Ovary (tissue), 10 donors: ENCODE measurements at places on chromosomes 2 and 18.

- DNase-seq: no peak
These were observed 322.1 kb downstream of the LRRTM1 start for GRCh38 chr2:79982445-79982844.

DNA sequence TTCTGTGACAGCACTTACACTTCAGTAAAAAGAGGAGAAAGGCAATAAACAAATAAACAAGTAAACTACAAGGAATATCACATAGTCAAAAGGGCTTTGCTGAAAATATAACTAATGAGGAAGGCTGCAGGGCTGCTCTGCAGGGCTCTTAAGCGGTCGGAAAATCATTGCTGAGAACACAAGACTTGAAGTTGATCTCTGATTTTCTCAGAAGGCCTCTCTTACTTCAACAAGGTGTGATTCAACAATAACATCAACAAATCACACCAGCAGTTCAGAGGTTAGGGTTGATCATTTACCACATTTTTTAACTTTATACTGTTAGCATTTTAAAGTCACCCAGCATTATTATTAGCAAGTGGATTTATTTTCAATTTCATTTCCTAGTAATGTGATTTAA is 215.6 kb downstream of the ARHGAP15 start:
- DNase-seq: no peak

DNA sequence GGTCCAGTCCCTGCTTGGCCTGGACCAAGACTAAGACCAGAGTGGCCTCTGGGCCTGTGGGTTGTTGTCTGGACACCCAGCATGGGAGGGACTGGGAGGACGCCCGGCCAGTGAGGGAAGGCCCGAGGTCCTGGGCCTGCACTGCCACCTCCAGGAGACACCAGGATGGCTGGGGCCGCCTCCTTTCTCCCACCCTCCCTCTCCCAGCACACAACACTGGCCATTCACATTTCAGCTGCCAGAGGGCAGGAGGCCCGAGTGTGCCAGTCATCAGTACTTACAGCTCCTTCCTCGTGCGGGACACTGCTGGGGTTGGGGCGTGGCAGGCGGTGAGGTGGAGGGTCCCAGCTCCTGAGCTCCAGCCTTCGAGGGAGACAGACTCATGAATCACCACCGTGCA is 133.5 kb downstream of the ASB1 start:
- no peak for DNase-seq

GRCh38 chr2:48929571-48930301 is 174.2 kb upstream of the LHCGR start:
- DNase-seq: no peak

DNA sequence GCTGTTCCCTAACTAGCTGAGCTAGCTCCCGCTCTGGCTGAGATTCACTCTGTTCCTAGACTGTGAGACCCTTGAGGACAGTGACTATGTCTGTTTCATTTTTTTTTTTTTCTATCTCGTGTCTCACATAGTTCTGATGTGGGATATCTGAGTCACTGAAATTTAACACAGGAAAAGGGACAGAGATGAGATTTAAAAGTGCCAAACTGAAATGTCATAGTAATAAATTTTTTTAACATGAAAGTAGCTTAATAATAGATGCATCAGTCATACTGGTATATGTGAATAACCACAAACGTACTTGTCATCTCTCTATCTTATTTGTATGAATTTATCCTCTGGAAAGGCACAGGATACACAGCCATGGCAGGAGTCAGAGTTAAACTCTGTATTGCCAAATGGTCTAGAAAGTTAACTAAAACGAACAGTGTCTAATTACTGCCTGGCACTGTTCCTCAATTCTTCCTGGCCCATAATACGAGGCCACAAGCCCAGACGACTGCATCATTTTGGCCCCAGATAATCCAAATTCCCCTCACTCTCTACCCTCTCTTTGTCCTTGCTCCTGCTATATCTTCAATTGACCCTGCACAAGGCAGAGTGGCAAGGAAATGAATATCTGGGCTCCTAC is 87.5 kb downstream of the SATB2 start:
- no peak for DNase-seq

- DNase-seq: no peak
These were observed 56.9 kb downstream of the COMMD1 start for GRCh38 chr2:61962095-61962984.

GRCh38 chr18:34611904-34612303 is 98.2 kb upstream of the DTNA start:
- DNase-seq: no peak

- peak; percentile 53 for DNase-seq
These were observed 24.4 kb downstream of the PUM2 start for GRCh38 chr2:20326163-20326780.

- no peak for DNase-seq
These were observed 21.8 kb upstream of the RPIA start for GRCh38 chr2:88669482-88670214.

- no peak for DNase-seq
These were observed 7.1 kb upstream of the CERS6 start for GRCh38 chr2:168448980-168449379.

- no peak for DNase-seq
These were observed 14.9 kb downstream of the ICOS start for GRCh38 chr2:203951366-203951902.

- DNase-seq: no peak
These were observed 56.5 kb downstream of the EMX1 start for GRCh38 chr2:72973566-72974435.

- DNase-seq: no peak
These were observed 126.3 kb downstream of the C2orf74 start for GRCh38 chr2:61288070-61288841.

- DNase-seq: no peak
These were observed 5.7 kb downstream of the SERPINB8 start for GRCh38 chr18:63975628-63976027.

GRCh38 chr2:163884416-163884815 is 148.6 kb upstream of the FIGN start:
- DNase-seq: no peak

GRCh38 chr2:222752746-222753145 is 81.3 kb downstream of the MOGAT1 start:
- DNase-seq: no peak

DNA sequence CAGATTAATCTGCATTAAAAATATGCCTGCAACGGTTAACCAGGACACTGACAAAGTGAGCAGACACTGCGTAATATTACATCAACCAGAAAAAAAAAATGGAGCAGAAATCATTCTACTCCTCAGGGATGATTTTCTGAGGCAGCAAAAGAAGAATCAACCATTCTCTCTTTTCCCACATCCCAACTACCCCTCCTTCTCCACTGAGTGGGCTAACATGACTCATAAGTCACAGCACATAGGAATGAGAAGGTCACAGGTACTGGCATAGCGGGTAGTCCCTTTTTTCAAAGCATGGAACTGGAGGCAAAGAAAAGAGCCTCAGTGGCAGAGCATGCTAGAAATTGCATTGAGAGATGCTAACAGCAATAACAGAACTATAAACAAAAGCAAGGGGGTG is 54.3 kb upstream of the TSPYL6 start:
- DNase-seq: no peak

DNA sequence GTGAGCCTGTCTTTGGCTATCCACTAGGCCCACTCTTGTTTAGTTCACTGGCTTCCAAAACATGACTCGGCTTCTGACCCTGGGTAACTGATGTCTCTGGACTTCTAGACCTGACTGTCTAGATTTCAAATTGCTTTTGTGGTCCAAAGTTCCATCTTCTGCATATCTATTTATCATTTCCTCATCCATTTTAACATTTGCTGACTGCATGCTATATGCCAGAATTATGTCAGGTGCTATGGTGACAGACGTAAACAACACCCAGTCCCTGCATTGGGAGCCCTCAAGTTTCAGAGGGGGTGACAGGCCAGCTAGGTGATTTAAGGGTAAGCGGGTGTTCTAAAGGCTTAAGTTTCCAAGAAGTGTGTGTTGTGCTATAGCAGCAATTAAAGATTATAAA is 140.9 kb downstream of the PIEZO2 start:
- DNase-seq: no peak

DNA sequence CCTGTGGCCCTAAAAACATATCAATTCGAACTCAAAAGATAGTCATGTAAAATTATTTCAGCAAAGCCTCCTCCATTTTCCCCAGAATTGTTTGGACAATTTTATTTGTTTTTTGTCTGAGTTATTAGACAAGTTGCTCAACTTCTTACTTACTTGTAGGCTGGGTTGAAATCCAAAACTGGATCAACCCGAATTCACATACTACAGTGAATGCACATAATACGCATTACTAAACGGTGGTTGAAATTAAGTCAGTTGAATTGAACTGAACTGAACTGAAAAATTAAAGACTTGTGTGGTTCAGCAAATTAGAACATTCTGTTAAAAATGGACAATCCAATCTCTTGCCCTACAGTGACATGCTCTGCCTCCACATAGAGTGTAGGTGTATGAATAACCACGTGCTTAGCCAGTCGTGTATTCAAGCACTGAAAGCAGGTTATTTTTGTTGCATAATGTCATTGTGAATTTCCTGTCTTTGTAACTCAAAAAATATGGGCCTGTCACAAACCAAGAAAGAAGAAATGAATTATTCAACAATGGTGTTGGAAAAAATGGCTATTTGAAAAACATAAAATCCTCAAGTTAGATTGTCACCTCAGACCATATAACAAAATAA is 441.0 kb downstream of the TXNL1 start:
- no peak for DNase-seq

DNA sequence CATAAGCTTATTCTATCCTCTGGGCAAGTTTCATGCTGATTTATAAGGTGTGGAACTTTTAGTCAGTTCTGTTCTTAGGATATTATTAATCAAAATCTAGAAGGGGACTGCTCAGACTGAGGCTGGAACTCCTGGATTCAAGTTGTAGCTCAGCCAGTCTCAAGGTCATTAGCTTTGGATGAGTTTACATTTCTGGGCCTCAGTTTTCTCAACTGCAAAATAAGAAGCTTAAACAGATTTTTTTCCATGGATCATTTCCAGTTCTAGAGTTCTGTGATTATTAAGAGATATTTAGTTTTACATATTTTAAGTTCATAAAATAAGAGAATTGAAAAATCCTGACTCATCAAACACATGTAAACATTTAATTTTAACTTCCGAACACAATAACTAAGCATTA is 442.5 kb upstream of the PKDCC start:
- no peak for DNase-seq

DNA sequence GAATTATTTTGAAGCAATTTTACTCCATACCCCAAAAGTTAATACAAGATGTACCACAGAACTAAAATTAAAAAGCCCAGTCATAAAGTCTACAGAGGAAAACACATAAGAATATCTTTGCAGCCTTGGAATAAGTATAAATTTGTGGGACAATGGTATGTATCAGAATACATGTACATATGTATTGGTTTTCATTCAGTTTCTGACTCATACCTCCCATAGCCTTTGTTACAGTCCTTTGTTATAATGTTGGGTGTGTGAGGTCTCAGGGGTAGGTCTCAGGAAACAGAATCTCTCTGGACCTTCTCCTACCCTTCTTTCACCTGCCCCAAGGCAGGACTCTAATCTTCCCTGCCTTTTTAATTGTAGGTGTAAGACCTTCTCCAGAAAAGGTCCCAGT is 1370.7 kb upstream of the CDH2 start:
- no peak for DNase-seq

GRCh38 chr2:134590679-134591078 is 128.1 kb downstream of the TMEM163 start:
- no peak for DNase-seq

DNA sequence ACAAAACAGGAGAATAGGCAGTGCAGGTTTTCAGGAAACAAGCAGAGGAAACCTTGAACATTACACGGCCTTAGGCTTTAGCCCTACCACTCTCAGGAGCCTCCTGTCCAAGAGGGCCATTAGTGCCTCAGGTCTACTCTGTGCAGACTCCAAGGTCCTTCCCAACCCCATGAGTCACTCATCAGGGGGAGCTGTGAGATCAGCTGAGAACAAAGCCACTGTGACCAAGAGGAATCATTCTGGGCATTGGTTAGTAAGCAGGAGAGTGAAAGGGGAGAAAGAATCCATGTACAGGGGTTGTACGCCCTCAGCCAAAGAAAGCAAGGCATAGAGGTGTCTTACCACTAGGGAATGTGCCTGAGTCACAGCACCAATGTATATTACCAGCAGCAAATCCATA is 680.3 kb downstream of the DPP10 start:
- DNase-seq: no peak

GRCh38 chr18:60537074-60537473 is 164.5 kb upstream of the MC4R start:
- no peak for DNase-seq

GRCh38 chr2:105744909-105745853 is at the start of gene NCK2:
NCK2 (plus strand) TSS chr2:105744912; CDS start chr2:105855064, 110,152 bp downstream.
- DNase-seq: peak; percentile 65

- DNase-seq: no peak
These were observed 54.7 kb upstream of the HK2 start for GRCh38 chr2:74779265-74779558.

DNA sequence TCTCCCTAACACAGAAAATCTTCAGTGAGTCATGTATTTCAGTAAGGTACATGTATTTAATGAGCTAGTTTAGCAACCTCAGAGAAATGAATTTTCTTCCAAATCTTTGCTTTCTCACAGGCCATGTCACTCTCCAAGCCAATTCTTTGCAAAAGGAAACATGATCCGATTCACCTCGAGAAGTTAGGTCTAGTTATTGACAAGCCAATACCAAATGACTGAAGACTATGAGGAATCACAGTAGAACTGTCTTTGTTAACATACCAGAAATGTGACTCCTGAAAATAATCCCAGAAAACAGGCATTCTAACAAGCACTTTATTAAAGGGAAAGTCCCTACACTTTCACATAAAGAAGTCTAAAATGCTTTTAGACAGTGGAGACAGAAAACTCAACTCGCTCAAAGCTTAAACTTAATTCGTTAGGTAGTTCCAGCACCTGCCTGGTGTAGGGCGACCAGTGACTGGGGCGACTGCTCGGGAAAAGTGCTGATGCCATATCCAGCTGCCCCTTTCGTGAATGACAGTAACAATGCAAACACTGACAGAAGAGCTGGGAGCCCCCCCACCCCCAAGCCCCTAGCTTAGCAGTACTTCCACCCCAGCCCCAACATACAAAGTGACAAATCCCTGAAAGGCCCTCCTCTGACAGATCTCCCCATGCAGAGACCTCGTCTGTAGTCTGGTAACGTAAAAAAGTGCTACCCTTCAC is 1.8 kb downstream of the MEMO1 start:
- DNase-seq: no peak

- DNase-seq: no peak
These were observed 15.3 kb downstream of the KYNU start for GRCh38 chr2:142892715-142893114.
